Left renal cortex interstitium (tissue), 4 donors: ENCODE measurements at places on chromosomes 3 and 15. TPM values are rescaled to one million over a fixed set of nuclear protein-coding genes. Genes with fewer than 3 reads are reported as not detected.

DNA sequence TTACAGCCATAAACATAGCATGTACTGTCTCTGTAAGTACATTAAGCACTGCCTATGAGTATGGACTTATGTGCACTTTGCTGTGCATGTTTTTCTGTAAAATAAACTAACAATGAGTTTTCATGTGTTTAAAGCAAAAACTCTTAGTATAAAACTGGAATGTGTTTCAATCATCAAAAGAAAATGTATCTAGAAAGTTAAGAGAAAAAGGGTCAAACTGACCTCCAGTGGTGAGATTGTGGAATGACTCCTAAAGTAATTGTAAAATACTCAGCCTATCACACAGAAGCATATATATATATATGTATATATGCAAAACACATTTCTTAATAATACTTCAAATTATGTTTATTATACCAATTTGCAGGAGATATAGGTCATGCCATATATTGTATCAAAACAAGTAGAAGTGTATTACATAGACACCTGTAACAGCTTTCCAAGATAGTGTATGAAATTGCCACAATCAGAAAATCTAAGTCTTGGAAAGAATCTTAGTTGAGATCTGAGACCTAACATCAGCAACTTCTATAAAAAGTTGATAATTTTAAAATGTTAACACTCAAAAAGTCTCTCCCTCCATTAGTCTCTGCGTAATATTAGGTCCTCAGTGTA lies 199.6 kb downstream of the FMN1 start:
- no peak for DNase-seq

CPN2 gene
- 0.85 TPM for polyA plus RNA-seq

DNA sequence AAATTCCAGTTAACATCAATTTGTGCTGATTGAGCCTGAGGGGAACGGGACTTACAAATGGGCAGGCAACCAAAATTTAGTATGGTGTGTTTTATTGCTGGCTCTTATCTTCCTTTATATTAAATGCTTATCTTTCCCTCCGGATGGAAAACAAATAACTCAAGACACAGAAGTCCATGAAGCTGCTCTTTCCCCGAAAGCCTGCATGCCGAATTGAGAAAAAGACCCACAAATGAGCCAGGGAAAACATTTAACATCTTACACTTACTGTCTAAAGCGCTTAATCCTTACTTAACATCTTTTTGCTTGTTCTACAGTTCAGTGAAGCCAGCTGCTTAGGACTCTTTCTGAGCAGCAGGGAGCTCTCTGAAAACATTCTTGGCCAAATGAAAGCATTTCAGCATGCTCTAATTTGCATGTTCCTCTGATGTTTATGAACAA lies 49.5 kb downstream of the HEG1 start:
- DNase-seq, result no peak

DNA sequence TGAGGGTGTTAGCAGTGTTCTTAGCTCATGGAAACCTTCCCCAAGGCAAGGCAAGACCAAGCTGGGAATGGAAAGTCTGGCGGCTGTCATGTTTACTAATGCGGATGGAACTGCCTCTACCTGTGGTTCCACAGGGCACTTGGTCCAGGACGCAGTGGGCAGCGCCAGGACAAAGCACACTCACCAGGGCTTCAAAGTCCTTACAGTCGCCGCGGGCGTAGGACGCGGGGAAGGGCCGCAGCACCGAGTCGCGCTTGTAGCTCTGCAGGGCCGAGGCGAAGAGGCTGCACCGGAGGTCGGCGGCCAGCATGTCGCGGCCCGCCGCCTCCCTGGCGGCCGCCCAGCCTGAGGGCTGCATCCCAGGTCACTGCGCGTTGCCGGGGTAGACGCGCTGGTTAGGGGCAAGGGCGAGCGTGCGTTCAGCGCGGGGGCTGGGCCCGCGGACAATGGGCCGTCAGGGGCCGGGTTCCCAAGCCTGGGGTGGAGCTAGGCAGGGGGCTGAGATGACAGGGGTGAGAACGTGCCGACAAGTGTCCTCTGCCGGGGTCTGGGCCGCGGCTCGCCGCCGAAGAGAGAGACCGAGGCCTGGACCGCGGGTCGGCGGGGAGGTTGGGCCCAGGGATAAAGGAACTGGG lies 497 bp downstream of the PARP16 start:
- no peak for DNase-seq

DNA sequence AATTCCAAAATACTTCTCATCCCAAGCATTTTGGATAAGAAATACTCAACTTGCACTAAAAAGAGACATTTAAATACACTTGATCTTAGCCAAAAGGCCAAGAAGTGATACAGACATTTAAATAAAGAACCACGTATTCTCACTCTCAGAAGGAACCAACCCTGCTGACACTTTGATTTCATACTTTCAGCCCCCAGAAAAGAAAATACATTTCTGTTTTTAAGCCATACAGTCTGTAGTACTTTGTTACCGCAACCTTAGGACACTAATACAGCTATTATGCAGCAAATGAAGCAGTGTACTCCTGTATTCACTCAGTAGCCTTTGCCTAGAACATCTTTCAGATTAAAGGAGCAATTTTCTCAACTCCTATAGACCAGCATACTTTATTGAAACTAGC lies 86.7 kb downstream of the TBC1D5 start:
- DNase-seq, result no peak

- DNase-seq, result no peak
These were observed 49.1 kb downstream of the CCK start for GRCh38 chr3:42216931-42217333.

FAM81A gene
- 29.4 TPM for polyA plus RNA-seq
